HCT116 (cell line): ENCODE measurements at places on chromosomes 2 and 18.

DNA sequence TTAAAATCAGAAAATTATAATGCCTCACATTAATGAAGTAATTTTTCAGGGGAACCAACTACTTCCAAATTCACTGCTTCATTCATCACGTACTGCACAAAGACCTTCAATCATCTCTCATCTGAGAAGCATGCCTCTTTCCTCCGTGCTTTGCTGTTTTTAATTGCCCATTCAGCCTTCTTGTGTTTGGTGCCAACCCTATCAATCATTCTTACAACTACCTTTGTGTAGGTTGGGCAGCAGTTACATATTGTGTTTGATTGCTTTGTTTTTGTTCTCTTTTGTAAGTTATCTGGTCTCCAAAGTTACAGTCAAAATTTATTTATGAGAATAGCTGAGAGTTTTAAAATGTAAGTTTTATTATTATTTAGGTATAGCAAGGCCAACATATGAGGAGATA is 549.0 kb upstream of the SLC8A1 start:
- no peak for DNase-seq

- no peak for DNase-seq
Measured at GRCh38 chr2:27638037-27638637, 9.3 kb downstream of the GPN1 start.

DNA sequence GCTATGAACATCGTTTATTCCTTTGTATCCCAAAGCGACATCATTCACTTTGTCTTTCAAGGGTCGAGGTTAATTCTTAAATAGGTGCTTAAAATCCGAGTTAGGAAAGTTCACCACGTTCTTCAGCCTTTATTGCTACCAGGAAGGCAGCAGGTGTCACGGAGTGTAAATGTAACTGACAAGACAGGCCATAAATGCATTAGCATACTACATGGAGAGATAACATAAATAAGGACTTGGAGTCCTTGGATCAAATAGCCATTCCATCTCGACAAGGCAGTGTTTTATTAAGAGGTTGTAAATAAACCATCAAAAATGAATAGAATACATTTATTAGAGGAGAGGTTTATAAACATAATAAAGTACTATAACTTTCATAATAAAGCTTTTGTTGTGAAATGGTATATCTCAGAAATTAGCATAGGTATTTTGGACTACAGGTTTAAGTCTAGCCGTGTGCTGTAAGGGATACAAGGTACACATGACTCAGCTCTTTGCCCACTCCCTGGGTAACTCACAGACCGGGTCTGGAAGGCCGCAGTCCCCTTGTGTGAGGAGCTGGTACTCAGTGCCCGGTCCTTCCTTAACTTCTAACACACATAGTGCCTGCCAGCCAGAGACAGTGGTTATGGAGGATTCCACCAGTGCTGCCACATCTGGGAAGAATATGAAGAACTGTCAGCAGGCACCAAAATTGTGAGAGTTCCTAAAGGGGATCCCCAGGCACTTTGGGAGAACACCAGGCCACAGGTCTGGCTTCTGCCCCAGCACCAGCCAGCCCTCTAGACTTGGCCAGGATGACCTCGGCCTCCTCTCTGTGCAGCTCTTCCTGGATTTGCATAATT is 29.4 kb downstream of the CAPN13 start:
- DNase-seq = no peak

GRCh38 chr18:38067086-38067485 is 501.5 kb upstream of the CELF4 start:
- DNase-seq = no peak

DNA sequence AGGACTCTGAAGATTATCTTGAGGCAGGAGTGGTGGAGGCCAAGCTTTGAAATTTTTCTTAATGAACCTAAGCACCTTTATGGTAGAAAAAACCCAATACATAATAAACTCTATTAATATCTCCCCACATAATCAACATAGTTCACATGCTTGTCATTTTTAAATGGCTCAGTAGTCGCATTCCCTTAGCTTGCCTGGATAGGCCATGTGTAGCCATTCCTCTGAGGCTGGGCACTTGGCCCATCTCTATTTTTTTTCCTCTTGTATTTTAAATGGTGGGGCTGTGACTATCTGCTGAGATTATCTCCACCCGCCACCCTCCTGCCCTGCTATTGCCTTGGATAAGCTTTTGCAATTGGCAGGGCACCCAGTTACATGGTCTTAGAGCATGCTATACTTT is 143.1 kb downstream of the FHOD3 start:
- no peak for DNase-seq

GRCh38 chr2:111897630-111897923 is 830 bp upstream of the MERTK start:
- no peak for DNase-seq

- DNase-seq = no peak
Measured at GRCh38 chr2:179528576-179529069, 264.0 kb upstream of the SESTD1 start.
